ENCODE measurements at places on chromosomes 11 and 22.

- no peak for DNase-seq
Observed at GRCh38 chr11:60864856-60865513, 2.4 kb upstream of the ZP1 start.

GRCh38 chr22:21966643-21967516 lies 14.2 kb upstream of the PPM1F start:
- DNase-seq: no peak

GRCh38 chr22:26548984-26549383 lies 36.7 kb upstream of the TFIP11 start:
- DNase-seq: no peak

DNA sequence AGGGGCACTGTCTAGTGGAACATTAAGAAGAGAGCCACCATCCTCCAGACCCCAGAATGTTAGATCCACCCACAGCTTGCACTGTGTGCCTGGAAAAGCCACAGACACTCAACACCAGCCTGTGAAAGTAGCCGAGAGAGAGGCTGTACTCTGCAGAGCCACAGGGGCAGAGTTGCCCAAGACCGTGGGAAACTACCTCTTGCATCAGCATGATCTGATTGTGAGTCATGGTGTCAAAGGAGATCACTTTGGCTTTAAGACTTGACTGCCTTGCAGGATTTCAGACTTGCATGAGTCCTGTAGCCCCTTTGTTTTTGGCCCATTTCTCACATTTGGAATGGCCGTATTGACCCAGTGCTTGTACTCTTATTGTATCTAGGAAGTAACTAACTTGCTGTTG lies 115.9 kb upstream of the CCDC179 start:
- no peak for DNase-seq

- DNase-seq: no peak
Observed at GRCh38 chr11:55661901-55662300, at the start of gene OR4C6. OR4C6 (plus strand) TSS chr11:55662201; CDS start chr11:55665167, 2,966 bp downstream.

- DNase-seq: no peak
Observed at GRCh38 chr22:46942799-46943785, 180.6 kb downstream of the TBC1D22A start.

- no peak for DNase-seq
Observed at GRCh38 chr11:44622190-44622650, 56.8 kb downstream of the CD82 start.
